ENCODE measurements at places on chromosomes 6 and 20. TPM values are rescaled to one million over a fixed set of nuclear protein-coding genes. Genes with fewer than 3 reads are reported as not detected.
A peak's percentile ranks its signal among the peaks of the same experiment; 100 is the strongest.

GRCh38 chr6:15027472-15027871, 218.4 kb upstream of the JARID2 start:
- no peak for DNase-seq

GRCh38 chr6:51261691-51262090, 443.0 kb downstream of the TFAP2B start:
- no peak for DNase-seq

DNA sequence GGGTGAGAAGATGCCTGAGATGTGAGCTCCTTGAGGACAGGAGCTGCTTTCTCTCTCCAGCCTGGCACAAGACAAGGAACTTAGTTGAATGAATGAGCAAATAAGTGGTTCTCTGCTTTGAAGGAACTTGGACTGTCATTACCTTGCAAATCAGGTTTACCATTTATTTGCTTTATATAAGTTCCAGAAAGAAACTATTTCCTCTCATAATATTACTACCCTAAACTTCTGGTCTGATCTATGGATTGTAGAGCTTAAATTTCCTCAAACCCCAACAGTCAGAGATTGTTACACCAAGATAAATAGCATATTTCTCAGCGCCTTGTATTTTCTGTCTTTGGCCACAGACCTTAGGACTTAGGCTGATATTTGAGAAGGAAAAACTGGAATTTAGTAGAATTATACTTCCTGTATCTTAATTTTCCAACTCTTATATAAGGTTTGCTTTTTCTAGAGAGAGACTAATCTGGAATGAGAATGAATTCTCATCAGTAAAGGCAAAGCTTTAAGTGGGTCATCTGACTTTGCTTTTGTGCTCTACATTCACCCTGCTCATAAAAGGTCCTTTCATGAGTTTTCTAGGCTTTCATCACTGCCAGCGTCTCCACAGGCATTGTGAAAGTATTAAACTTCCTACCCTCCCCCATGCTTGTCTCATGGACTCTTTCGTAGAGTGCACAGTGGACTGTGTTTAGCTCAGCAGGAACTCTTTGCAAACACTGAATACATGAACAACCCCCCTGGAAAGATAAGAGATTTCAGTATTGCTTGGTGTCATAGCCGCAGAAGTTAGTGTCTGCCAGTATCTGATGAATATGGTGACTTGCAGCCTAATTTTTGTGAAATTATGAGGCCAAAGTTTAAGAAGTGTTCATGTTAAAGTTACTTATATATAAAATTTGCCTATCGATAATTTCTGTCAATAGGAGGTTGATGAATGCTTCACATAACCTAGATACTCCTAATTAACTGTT, 74.0 kb downstream of the PTPRA start:
- DNase-seq = peak; percentile 80

The UST gene
- 33.9 TPM for total RNA-seq

The RAD21L1 gene
- not detected for total RNA-seq

DNA sequence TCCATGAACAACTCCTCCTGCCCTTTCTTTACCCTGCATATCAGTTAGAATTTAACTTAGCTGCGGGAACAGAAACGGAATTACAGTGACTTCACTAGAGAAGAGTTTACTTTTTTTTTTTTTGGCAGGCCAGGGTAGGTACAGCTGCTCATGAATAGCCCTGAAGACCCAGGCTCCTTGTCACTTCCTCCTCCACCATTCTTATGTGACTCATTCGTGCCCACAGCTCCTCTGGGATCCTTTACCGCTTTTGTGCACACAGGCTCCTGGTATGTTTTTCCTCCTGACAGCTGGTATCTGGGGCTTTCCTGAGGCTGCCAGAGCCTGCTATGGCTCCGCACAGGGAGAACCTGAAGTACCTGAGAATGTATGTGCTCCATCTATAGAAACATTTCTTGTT, 3.9 kb upstream of the KCNS1 start:
- DNase-seq = no peak

The TAAR5 gene
- total RNA-seq = not detected

- no peak for DNase-seq
Observed at GRCh38 chr6:37085198-37085597, 79.7 kb downstream of the FGD2 start.

The KIF25 gene
- total RNA-seq = 1.2 TPM

DNA sequence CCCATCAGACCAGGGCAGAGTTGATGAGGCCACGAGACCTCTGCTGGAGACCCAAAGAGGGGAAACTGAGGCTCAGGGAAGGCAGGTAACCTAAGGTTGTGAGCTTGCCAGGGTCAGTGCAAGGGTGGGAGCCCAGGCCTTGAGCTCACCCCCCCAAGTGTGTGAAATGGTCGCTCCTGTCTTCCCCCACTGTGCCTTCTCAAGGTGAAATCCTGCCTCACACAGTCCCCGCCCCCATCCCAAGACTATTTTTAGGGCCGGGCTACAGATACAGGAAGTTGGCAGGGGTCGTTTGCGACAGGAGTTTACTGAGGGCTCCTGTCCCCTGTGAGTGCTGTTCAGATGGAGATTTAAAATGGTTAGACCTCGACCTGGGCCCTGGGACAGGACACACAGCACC, 18.7 kb upstream of the GATA5 start:
- DNase-seq = no peak

DNA sequence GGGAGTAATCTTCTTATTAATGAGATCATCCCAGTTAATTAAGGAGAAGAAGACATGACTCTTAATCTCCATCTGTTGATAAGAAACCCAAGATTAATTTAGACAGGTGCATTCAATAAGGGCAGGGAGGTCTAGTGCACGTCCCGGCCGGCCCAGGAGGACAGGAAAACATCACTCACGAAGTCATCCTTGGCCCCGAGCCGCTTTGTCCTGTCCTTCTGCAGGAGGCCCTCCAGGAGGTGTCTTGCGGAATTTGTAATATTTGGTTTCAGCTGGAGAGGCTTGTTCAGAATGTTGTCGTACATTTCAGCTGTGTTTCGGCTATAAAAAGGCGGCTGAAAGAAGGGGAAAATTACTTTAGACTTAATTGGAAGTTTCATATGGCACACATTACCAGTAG, 118.4 kb upstream of the SLC2A12 start:
- peak; percentile 10 for DNase-seq

DNA sequence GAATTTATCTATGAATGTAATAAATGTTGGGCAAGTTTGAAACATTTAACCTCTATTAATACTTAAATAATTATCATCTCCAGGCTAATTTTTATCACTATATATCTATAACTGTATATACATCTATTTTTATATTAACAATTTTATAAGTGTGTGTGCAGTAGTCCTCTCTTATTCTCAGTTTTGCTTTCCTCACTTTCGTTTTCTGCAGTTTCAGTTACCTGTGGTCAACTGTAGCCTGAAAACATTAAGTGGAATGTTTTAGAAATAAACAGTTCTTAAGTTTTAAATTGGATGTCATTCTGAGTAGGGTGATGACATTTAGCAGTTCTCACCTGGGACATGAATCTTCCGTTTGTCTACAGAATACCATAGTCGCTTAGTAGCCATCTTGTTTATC, 379.4 kb upstream of the MAN1A1 start:
- no peak for DNase-seq

DNA sequence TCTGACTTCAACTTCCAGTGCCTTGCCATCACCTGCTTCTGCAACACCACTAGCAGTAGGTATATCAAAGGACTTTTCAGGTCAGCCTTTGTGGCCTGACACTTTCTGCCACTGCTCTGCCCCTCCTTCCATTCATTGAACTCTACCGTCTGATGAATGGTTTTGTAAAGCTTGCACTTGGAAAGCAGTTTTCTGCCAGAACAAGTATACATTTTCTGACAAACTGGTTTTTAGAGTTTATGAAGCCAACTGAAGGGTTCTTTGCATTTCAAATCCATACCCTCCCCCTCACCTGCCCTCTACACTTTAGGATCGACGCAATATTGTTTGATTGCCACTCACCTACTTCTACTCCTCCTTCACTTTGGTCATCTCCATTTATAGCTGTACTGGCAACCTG, 603.1 kb downstream of the HACE1 start:
- no peak for DNase-seq

The CCDC167 gene
- 30.4 TPM for total RNA-seq

- DNase-seq = no peak
Observed at GRCh38 chr20:3970016-3970415, 45.3 kb downstream of the RNF24 start.

GRCh38 chr6:130076512-130076911, 58.1 kb downstream of the L3MBTL3 start:
- DNase-seq = no peak

GRCh38 chr6:62805431-62805830, 405.8 kb upstream of the FKBP1C start:
- DNase-seq = no peak

The TMEM74B gene
- total RNA-seq = 4.2 TPM

The NFKBIE gene
- 15.5 TPM for total RNA-seq

GRCh38 chr20:8271727-8272126, 139.7 kb downstream of the PLCB1 start:
- no peak for DNase-seq

The LRRN4 gene
- total RNA-seq = not detected

DNA sequence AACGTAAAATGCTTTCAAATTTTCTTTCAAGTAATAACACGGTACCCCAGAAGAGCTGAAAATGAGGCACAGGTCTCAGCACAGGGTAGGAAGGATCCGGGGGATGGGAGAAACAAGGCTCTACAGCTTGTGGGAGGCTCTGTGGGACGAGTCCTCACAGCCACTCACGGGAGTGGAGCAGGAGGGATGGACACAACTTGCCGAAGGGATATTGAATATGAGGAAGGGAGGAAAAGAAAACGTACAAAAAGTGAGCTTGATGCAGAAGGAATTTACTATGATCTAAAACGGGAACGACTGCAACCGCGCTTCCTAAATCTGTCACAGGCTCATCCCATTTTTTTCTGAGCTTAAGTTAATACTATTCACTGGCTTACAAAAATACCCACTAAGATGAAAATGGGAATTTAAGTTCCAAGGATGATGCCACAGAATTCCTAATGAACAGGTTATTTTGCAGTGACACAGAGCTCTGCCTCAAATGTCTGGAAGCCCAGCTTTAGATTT, 72.9 kb downstream of the FYN start:
- no peak for DNase-seq

- DNase-seq = no peak
Observed at GRCh38 chr20:22232473-22232872, 351.9 kb downstream of the FOXA2 start.

- no peak for DNase-seq
Observed at GRCh38 chr6:170179616-170180324, 111.1 kb downstream of the DLL1 start.

DNA sequence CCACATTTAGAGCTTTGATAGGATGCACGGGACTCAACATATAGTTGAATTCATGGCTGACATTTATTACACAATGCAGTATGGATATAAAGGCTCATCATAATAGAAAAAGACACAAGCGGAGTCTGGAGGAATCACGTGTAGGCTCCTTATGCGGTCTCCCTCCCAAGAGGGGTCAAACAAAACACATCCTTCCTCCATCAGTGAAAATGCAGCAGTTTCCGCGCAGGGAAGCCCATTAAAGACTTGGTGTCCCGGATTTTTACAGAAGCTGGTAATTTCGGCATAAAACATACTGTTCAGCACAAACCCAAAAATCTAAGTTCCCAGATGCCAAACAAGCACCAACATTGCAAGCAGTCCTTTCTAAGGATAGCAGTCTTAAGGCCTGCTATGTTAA, 1.1 kb downstream of the USP45 start:
- DNase-seq = peak; percentile 9

- no peak for DNase-seq
Observed at GRCh38 chr6:87879132-87879861, 168.3 kb upstream of the SPACA1 start.

GRCh38 chr6:123215211-123215610, 219.2 kb downstream of the CLVS2 start:
- no peak for DNase-seq

The CGA gene
- not detected for total RNA-seq

DNA sequence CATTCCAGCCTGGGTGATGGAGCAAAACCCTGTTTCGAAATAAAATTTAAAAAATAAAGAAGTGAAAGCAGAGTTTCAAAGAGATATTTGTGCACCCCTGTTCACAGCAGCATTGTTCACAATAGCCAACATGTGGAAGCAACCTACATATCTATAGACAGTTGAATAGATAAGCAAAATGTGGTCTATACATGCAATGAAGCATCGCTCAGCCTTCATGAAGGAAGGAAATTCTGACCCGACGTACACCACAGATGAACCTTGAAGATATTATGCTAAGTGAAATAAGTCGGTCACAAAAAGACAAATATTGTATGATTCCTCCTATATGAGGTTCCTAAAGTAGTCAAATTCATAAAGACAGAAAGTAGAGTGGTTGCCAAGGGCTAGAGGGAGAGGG, 6.5 kb upstream of the NCOA6 start:
- no peak for DNase-seq

The GRM1 gene
- total RNA-seq = 0.79 TPM

- no peak for DNase-seq
Observed at GRCh38 chr6:3139090-3139903, 18.0 kb downstream of the TUBB2A start.

- DNase-seq = peak; percentile 18
Observed at GRCh38 chr6:20416567-20417345, 15.1 kb downstream of the E2F3 start.

The BTNL2 gene
- not detected for total RNA-seq

GRCh38 chr6:53943395-53943794, 148.6 kb downstream of the LRRC1 start:
- DNase-seq = no peak

The TOX2 gene
- not detected for total RNA-seq

All from neural progenitor cell (in vitro differentiated cells).